Kidney epithelial cell (primary cell): ENCODE measurements at places on chromosomes 7 and 10. TPM values are rescaled to one million over a fixed set of nuclear protein-coding genes. Genes with fewer than 3 reads are reported as not detected.

Gene GPR26
- 0.55 and 0.71 TPM in 2 replicates for total RNA-seq

Gene FXYD4
- total RNA-seq: not detected in 2 replicates

Gene PSD
- total RNA-seq: 2.0 and 3.8 TPM in 2 replicates

DNA sequence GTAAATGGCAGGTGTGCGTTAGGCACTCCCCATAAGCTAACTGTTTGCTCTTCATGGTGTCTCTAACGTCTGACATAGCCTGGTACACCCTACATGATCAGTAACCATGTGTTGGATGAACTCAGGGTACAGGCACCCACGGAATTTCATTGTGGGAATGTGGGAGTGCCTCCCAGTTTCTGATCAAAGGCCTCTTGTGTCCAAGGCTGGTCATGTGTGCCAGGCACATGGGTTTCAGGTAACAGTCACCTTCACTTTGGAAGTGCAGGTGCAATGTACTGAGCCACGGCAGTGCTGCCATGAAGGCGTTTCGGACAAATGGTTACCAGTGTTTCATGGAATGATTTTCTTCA is 298.3 kb downstream of the DNAJB6 start:
- no peak for DNase-seq

DNA sequence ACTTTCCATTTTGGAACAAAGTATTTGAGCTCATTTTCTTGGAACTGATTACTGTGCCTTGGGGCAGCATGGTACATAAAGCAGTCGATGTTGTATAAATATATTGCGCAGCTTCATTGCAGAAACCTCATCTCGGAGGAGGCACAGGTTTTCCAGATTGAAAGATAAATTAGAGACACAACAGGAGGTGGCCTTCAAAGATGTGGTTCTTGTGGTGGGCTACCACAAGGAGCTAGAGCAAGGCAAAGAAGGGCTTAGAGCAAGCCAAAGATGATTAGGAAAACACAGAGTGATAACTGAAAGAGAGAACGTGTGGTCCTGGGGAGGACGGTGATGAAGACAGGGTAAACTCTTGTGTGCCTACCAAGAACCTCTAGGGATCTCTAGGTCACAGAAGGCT is 169.1 kb upstream of the TNS3 start:
- no peak for DNase-seq
